ENCODE measurements at places on chromosomes 3 and 15.
A peak's percentile ranks its signal among the peaks of the same experiment; 100 is the strongest.

GRCh38 chr15:41870689-41871081 lies 23.2 kb downstream of the SPTBN5 start:
- peak; percentile 29 for DNase-seq

DNA sequence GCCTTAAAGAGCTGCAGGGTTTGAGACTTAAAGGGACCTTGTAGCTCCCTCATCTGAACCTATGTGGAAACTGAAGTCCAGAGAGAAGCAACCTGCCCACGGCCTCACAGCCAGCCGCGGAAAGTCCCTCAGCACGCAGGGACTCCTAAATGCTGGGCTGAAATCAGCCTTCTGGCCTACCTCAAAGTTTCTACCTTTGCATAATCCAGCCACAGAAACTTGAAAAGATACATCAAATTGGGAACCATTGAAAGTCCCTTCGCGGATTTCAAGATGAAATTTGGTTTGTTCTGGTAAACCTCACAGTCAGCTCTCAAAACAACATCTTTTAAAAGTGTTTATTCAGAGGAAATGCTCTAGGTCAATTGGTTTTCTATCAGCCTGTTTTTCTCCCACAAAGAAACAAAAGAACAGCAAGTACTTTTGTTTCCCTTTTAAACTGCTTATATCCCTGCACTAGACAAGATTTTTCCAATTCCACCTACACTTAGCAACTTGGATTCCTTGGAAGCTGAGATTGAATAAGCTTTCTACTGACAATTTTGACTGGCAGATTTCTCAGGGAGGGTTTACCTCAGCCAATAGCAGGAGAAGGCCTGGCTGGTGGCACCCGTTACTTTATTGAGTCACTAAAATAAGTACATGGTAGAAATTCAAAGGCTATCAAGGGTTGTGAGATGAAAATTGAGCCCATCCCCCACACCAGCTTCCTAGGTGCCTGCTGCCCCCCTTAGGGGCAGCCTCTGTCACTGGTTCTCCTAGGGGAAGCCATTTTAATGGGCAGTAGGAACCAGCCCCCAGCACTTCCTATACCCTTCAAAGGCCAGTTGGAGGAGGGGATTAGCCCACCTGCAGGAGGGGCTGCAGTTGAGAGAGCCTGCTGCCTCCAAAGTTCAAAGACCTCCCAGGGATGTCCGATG lies 171.2 kb downstream of the ADAMTS17 start:
- no peak for DNase-seq

DNA sequence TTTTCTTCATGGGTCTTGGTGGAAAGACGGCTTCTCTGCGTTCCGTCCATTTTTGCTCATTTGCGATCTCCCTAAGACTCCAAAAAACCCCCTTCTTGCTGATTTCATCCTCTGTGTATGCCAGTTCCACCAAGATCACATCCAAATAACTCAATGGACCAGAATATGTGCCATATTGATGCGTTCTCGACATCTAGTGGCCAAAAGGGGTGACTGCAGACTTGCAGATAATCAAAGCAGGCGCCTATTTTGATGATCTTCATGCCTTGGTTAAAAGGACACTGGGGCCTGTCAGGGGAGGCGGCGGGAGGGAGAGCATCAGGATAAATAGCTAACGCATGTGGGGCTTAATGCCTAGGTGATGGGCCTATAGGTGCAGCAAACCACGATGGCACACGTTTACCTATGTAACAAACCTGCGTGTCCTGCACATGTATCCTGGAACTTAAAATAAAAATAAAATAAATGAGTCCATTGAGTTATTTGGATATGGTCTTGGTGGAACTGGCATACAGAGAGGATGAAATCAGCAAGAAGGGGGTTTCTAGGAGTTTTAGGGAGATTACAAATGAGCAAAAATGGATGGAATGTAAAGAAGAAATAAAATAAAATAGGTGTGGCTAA lies 104.2 kb upstream of the RAD18 start:
- DNase-seq: no peak

GRCh38 chr15:75112848-75113492 lies 88.7 kb upstream of the C15orf39 start:
- no peak for DNase-seq

- DNase-seq: no peak
Observed at GRCh38 chr15:90227816-90228772, 5.6 kb downstream of the CIB1 start.

DNA sequence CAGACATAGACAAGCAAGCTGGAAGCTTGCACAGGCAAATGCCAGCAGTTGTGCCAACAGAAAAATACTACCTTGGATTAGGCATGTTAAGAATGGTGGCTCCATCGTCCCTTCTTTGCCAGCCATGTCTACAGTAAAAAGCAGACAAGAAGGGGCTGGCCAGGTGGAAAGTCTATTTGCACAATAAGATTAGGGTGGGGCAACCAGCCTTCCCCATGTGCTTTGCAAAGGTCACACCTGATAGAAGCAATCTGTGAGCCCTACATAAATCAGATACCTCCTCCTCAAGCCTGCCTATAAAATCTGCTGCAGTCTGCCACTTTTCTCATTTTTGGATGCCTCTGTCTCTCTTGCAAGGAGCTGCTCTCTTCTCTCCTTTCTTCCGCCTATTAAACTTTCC lies 555.9 kb downstream of the RSL24D1 start:
- DNase-seq: no peak

GRCh38 chr3:188807006-188807405 lies 364.8 kb upstream of the TPRG1 start:
- DNase-seq: no peak

DNA sequence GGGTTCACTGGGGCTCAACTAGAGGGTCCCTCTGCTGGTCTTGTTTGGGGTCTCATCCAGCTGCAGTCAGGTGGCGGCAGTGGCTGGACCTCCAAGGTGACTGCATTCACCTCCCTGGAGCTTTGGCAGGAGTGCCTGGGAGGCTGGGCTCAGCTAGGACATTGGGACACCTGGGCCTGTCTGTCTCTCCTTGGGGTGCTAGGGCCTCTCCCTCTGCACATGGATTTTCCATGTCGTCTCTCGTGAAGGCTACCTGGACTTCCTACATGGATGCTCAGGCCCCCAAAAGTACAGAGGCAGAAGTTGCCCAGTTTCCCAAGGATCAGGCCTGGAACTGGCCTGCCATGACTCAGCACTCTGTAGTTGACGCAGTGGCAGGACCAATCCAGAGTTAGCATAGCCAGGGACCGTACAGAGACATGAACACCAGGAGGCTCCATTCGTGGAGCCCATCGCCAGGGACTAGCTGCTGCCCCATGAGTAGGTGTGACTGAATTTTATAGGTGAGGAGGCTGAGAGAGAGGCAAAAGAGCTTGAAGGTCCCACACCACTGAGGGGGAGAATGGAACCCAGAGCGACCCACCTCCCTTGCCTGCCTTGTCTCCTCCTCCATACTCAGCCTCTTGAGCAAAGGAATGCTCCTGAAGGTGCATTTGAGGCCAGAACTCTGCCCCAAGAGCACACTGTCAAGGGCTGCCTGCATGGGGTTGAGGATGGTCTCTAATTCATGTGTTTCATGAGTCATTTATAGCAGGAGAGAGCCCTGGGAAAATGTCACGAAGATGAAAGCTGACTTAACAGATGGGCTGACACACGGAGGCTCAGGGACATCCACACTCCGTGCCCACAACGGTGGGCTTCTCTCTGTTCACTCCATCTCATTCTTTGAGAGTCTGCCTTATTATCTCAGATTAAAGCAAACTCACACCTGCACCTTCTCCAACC lies 13.0 kb upstream of the ALDH1A3 start:
- no peak for DNase-seq

DNA sequence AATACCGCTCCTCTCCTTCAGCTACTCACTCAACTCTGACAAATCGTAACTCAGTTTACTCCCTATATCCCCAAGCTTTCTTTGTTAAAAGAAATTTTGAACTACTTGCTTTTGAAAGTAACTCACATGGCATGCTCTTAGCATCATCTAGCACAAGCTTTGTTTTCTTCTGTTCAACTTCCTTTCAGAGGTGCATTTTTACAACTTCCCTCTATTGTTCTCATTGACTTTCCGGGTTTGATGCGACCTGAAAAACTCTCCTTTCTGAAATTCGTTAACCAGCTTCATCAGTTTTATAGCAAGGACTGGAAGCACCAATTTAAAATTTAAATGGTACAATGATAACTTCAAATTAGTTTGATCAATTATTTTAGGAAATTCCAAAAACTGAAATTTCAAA lies 629.5 kb upstream of the TGFBR2 start:
- DNase-seq: no peak

- no peak for DNase-seq
Observed at GRCh38 chr3:108171106-108171505, 51.1 kb downstream of the IFT57 start.

- DNase-seq: no peak
Observed at GRCh38 chr3:123409443-123410148, 39.3 kb downstream of the ADCY5 start.

- no peak for DNase-seq
Observed at GRCh38 chr3:3281024-3281423, 101.5 kb upstream of the CRBN start.

- DNase-seq: no peak
Observed at GRCh38 chr3:77328690-77329089, 288.8 kb downstream of the ROBO2 start.

- no peak for DNase-seq
Observed at GRCh38 chr3:100740207-100740606, 30.9 kb downstream of the TFG start.

DNA sequence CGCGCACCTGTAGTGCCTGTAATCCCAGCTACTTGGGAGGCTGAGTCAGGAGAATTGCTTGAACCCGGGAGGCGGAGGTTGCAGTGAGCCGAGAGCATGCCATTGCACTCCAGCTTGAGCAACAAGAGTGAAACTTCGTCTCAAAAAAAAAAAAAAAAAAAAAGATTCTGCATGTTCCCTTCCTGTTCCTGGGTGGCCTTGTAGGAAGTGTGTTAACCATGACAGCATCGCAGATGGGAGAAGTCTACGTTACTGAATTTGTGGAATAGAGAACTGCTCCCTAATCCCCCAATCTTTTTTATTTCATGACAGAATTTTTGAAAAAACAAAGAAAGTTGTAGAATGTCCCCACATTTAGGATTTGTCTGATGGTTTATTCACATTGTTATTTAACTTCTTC lies 45.4 kb downstream of the FOXL2 start:
- no peak for DNase-seq

GRCh38 chr3:155423526-155424322 lies 130.2 kb upstream of the STRIT1 start:
- no peak for DNase-seq

GRCh38 chr15:101489237-101489598 lies 289 bp downstream of the PCSK6 start:
- no peak for DNase-seq

- DNase-seq: no peak
Observed at GRCh38 chr15:58139989-58140522, 1.9 kb downstream of the AQP9 start.

GRCh38 chr3:113222451-113223086 lies 11.2 kb downstream of the BOC start:
- DNase-seq: no peak

- DNase-seq: no peak
Observed at GRCh38 chr3:152942366-152942765, 107.4 kb downstream of the P2RY1 start.

GRCh38 chr3:196111939-196112386 lies 30.1 kb upstream of the TFRC start:
- no peak for DNase-seq

GRCh38 chr3:10937141-10937825 lies 55.3 kb upstream of the SLC6A1 start:
- no peak for DNase-seq

DNA sequence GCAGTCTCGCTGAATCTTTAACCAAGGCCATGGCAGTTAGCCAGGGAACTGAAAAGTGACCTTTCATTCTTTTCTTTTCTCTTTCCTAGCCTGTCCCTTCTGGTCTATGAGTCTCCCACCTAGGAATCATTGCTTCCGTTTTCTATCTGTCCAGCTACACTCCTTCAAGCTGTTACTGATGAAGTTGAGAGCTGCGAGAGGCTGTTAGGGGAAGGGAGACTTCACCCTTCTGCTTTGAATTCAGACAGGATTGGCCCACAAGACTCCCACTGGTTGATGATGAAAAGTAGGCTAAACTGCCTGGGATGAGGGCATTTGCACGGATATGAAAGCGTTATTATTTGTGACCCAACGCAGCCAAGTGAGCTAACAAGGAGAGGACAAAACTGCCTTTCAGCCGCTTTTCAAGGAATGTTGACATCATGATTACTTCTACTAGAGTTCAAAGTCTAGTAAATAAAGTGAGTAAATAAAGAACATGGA lies 30.2 kb downstream of the EIF4E3 start:
- DNase-seq: no peak

DNA sequence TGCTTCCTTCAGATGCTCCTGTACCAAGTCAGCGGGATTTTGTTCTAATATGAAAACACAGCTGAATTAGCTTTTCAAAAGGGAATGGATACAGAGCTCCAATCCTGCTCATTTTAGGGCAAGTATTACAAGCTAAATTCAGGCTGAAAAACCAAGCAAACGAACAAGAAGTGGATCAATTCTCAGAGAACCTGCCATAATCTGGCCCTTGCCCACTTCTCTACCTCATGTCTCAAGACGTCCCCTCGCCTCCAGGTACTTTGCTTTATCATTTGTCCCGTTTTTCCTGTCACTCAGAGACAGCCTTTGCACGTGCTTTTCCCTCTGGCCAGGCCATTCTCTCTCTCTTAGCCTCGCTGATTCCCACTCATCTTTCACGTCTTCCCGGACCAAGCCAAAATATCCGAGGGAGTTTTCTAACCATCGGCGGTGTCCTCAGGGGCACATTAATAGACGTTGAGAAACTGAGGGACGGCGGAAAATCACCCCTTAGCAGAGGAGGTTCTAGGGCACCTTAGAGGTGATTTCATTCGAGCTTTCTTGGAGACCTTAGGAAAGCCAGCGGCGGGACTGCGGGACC lies 654 bp downstream of the SUSD5 start:
- DNase-seq: no peak

GRCh38 chr15:37599156-37599555 lies 335.3 kb upstream of the TMCO5A start:
- DNase-seq: no peak

GRCh38 chr3:385151-385550 lies 188.6 kb downstream of the CHL1 start:
- DNase-seq: no peak

GRCh38 chr3:138344754-138345153 lies 3.6 kb upstream of the MRAS start:
- DNase-seq: no peak

DNA sequence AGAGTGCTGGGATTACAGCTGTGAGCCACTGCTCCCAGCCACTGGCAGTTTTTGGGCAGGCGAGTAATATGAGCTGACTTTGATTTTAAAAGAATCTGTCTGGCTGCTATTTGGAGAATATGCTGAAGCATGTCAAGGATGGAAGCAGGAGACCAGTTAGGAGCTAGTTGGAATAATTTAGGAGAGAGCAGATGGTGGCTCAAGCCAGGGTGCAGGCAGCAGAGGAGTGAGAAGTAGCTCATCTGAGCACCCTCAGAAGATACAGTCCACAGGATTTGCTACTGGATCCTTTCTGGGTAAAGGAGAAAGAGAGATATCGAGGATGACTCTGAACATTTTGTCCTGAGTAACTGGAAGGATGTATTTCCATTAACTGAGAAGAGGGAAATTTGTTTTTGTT lies 30.4 kb upstream of the BDH1 start:
- DNase-seq: no peak

All from T-helper 9 cell (primary cell).